ENCODE measurements at places on chromosomes 7 and 10.

GRCh38 chr7:13421776-13422175 lies 567.7 kb downstream of the ETV1 start:
- DNase-seq, result no peak

DNA sequence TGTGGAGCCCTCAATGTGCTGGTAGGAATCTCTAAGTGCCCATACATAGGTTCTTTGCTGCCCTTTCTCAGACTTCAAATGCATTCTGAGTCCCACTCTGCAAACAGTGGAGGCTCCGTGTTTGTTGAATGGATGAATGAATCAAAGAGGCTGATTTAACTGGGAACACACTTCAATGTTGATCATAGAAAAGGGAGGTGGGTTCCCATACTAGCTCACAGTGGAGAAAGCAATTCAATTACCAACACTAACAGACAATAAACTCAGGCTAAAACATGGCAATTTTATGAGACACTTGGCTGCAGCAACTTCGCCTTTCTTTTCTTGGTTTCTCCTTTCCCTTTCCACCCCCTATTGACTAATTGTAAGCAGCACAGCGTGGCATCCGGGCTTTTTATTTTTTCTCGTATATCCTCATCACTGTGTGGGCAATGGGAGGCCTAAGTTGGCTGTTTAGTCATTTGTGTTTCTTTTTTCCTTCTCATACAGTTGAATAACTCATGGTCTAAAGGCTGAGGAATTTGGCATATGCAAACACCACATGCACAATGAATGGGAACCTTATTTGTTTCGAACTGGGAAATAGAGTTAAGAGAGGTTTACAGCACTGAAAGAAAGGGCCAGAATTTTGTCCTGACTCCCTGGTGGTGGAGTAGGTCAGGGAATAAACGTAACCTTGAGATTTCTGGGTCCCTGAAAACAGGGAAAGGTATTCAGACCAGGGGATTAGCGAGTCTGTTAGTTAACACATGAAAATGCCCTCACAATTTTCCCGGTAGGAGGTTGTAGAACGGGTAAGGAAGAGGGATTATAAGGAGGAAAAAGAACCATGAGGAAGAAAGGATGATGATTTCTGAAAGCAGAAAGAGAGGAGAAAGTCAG lies 858.5 kb downstream of the KCNMA1 start:
- DNase-seq, result no peak

- DNase-seq, result no peak
Observed at GRCh38 chr10:89946106-89946505, 244.7 kb downstream of the KIF20B start.

DNA sequence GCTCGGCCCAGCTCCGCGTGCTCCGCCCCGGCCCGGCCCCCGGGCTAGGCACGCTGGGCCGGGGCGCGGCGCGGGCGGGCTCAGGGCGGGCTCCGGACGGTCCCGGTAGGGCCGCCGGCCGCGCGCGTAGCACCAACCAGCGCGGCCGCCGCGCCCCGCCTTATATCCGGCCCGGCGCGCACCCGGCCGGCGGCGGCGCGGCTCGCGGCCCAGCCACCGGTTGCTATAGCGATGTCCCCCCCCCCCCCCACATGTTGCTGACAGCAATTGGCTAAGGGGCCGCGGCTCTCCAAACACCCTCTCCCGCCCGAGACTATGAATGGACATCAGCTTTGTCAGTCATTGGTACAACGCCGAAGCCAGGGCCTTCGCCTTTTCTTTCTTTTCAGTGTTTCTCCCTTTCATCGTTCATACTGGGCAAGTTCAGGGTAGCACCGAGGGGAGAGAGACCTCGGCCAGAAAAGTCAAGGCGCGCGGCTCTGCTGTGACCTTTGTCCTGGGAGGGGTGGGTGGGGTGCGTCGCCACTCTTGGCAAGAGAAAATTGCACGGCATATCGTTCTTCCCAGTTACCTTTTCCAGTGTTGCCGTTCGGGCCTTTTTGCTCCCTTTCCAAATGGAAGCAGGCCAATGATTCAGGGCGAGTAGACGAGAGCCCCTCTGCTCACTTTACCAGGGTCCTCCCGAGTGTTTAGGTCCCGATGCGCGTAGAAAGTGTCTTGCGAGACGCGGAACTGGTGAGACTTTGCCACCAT lies 354.2 kb downstream of the DNAJB6 start:
- no peak for DNase-seq

DNA sequence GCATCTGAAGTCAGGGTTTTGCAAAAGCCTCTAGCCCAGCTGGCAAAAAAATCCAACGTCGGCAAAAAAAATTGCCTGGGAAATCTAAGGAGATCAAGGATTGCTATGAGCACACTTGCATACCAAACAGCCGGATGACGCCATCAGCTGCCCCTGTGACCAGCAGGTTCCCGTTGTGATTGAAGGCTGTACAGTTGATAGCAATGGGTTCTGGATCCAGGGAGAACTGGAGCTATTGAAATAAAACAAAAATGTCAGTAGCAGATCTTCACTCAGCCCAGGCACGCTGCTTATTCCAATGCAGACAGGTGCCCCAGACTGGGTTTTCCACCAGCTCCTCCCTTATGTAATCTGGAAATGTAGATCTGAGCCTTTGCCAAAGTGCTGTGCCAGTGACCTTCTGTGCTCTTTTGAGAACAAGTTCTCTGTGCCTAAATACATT lies 18.7 kb upstream of the CYREN start:
- DNase-seq, result no peak

DNA sequence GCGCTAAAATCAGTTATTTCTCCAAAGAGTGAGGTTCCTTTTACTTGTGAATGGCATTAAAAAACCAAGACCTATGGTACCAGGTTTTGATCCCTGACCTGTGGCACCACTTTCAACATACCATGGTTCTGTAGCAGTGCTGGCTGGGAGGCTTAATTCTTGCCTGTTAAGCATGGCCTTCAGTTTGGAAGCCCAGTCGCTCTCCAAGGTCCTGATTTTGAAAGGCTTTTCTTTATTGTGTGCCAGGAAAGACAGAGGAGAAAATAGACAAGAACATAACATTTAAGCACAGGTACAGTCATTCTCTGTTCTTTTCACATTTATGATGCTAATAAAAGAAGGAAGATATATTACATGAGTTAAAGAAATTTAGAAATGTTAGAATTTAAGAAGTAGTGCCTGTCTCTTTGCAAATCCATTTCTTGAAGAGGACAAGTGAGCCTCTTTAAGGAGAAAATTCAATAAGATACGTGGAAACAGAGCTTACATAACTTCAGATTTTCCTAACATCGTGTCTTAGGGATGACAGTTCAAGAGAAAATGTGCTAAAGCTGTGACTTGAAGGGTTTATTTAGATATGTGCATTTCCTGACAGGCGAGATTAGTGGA lies 357.6 kb downstream of the DPP6 start:
- DNase-seq, result no peak

GRCh38 chr7:101824440-101824839 lies 7.0 kb downstream of the CUX1 start:
- no peak for DNase-seq

DNA sequence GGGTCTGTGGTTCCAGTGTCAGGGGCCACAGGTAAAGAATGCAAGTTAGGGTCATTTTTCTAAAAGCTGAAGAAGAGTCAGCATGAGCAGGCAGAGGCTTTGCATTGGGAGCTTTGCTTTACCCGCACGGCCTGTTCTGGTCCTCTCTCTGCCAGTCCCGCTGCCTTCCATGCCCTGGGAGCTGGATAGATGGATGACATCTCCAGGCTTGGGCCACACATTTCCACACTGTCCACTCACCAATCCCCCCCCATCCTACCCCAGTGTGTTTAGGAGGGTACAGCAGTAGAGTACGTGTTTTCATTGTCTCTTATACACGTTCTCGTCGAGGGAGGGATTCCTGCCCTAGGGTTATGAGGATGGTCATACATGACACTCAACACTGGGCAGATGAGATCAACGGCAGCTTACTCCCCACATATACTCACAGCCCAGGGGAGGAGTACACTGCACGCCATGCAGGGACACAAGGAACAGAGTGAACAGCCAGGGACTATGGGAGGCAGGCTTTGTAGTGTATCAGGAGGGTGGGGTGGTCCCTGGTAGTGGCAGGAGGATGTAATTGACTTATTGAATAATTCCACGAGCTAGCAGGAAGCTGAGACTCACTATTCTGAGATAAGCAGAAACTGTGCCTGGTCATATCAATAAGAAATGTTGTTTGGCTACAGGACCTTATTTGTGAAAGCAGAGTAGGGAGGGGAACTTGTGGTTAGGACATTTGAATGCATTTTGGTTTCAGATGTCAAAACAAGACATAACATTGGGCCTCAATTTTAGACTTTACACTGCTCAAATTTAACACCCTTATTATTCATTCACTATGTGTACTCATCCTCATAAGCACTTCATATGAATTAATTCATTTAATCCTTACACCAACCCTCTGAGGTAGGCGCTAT lies 36.6 kb downstream of the PLPP4 start:
- DNase-seq, result peak; percentile 52

GRCh38 chr10:5683065-5683464 lies 1.6 kb upstream of the TASOR2 start:
- no peak for DNase-seq

GRCh38 chr10:128024426-128024825 lies 101.8 kb downstream of the MKI67 start:
- no peak for DNase-seq

DNA sequence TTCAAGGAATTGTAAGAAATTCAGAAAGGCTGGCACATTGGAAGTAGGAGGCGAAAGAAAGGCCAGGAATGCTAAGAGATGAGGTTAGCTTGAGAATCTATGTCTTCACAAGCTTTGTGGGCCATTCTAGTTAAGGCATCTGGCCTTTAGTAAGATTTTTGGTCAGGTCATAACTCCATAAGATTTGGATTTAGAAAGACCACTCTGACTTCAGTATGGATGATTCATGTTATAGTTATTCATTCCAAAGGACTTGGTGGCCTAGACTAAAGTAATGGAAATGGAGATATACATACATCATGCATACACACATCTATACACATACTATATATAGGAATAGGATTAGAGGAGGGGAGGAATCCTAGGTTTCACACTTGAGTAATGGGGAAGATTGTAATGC lies 77.5 kb downstream of the SEPTIN7 start:
- DNase-seq, result no peak

DNA sequence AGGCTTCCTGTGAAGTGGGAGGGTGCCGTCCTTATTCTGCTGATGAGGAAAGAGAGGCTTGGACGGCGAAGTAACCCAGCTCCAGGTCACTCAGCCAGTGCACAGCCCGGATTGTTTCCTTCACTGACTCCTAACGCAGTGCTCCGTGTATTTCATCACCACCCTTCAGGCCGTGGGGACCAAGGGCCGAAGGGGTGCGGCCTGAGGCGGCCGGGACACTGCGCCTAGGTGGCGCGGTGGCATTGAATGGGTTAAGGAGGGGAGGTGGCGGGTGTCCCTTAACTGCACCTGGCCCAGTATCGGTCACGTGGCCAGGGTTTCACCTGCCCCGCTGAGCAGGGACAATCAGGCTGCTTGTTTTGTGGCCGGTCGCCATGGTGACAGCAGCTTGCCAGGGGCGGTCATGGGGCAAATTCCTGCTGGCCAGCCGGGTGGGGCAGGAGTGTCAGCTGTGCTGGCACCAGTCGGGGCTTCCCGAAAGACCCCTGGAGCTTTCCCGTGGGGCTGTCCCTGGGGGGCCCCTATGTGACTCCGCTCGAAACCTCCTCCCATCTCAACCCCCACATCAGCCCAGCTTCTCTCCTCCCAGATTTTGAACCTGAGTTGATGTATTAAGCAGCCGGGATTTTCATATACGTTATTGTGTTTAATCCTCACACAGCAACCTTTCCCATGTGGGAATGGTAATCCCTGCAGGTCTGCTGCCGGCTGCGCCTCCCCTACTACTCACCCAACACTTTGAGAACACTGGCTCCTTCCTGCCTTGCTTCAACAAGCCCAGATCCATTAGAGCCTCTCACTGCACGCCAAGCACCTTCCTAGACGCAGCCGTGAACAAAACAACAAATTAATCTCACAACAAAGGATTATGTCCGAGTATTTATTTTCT lies 4.4 kb upstream of the ABHD11 start:
- DNase-seq, result no peak

- DNase-seq, result no peak
Observed at GRCh38 chr10:6406220-6407033, 173.6 kb downstream of the PRKCQ start.

GRCh38 chr10:110495731-110496552 lies 1.8 kb upstream of the DUSP5 start:
- DNase-seq, result peak; percentile 41

DNA sequence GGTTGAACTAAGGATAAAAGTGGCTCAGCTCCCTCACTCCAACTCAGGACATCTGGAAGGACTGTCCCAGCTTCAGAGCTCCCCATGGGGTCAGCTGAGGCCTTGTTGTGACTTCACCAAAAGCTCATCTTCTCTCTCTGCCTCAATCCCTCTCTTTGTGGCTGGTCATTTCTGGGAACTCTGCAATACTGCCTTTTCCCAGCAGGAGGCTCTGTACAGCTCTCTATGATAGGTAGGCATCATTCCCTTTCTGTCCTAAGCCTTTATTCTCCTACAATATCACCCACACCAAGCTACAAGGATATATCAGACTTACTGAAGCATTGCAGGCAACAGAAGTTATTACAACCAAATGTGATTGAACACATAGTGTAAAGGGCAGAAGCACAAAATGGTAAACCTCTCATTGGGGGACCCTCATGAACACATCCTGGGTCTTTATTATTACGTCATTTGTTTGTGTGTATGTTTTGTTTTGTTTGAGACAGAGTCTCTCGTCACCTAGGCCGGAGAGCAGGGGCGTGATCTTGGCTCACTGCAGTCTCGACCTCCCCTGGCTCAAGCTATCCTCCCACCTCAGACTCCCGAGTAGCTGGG lies 36.7 kb upstream of the PRPS1L1 start:
- peak; percentile 52 for DNase-seq

DNA sequence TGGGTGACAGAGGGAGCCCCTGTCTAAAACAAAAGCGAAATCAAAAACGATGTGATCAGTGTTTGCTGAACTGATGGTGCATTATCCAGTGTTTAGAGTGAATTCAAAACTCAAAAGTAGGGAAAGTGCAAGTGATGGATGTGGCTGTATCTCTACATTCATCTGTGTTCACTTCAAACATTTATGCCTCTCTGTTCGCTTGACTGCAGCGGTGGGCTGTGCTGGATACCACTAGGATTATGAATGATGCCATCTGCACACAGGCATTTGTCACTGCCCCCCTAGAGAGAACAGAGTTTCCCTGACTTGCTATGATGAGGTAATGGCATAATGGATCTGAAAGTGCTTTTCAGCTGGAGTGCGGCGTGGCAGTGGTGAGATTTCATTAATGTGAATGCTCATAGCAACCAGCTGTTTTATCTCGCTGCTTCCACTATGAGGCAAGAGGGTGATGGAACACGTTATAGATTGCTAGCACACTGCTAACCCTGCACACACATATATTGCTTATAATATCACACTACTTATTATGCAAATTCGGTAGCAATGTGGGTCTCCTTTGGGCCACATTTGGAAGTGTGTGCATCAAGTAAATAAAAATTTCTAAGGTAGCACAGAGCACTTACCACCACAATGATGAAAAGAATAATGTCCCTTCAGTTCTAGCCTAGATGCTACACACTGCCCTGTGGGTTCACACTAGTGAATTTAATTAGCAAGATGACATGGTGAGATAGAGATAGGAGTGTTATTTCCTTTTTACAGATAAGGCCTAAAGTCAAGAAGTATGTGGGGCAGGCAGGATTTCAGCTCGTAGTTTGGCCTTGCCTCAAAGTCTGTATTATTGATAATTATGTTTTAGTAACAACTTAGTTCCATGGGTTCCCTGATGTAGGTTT lies 164.7 kb downstream of the CAMK1D start:
- peak; percentile 47 for DNase-seq

Measured in BE2C (cell line).